Progenitor cell of endocrine pancreas (in vitro differentiated cells): ENCODE measurements at places on chromosomes 4 and X.

- no peak for DNase-seq
Observed at GRCh38 chr4:173398220-173398619, 696 bp downstream of the SCRG1 start.

DNA sequence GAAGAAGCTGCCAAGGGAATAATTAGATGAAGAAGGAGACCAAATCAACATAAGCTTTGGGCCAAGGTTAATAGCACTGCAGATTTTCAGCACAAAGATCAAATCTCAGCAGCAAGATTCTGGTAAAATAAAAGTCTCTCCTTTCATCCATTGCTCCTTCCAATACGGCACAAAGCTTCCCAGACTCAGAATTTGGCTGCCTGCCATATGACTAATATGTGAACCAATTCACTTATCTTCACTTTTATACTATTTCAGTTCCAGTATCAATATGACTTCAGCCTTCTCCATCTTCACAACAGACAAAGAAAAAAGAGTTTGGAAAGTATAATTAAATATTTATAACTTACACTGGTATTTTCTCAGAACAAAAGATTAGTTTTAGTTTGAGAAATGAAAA lies 978.3 kb upstream of the GRID2 start:
- DNase-seq = no peak

GRCh38 chrX:17361620-17362019 lies 13.4 kb upstream of the NHS start:
- no peak for DNase-seq

- DNase-seq = no peak
Observed at GRCh38 chr4:17189401-17189720, 290.9 kb upstream of the LDB2 start.

GRCh38 chrX:74119016-74119910 lies 184.7 kb upstream of the ZCCHC13 start:
- no peak for DNase-seq
